Right ventricle myocardium superior (tissue), 1 donor: ENCODE measurements at places on chromosomes 16 and 17. TPM values are rescaled to one million over a fixed set of nuclear protein-coding genes. Genes with fewer than 3 reads are reported as not detected.

The RNF222 gene
- not detected for total RNA-seq

The TEX14 gene
- 0.13 TPM for total RNA-seq

The NPIPA7 gene
- total RNA-seq: 3.0 TPM

The HBA2 gene
- total RNA-seq: 64.7 TPM

The RNFT1 gene
- total RNA-seq: 15.9 TPM

The HSF4 gene
- total RNA-seq: 62.9 TPM

The PIRT gene
- not detected for total RNA-seq

The TAT gene
- total RNA-seq: 0.13 TPM

The NOG gene
- total RNA-seq: 0.65 TPM

The APPBP2 gene
- total RNA-seq: 18.3 TPM

The ADORA2B gene
- total RNA-seq: 0.46 TPM

The NOTUM gene
- total RNA-seq: 0.56 TPM

The PRSS21 gene
- total RNA-seq: not detected

The NHLRC4 gene
- total RNA-seq: 0.38 TPM

The CCDC144A gene
- 1.8 TPM for total RNA-seq

The RIPOR1 gene
- 73.7 TPM for total RNA-seq

The TMEM88 gene
- total RNA-seq: 32.4 TPM

The BPTF gene
- 68.7 TPM for total RNA-seq

The MT4 gene
- total RNA-seq: not detected

The P2RX1 gene
- total RNA-seq: 0.08 TPM

The KIF2B gene
- not detected for total RNA-seq

The KREMEN2 gene
- total RNA-seq: not detected

The ABCA10 gene
- 6.9 TPM for total RNA-seq

The PRAC1 gene
- not detected for total RNA-seq

The SLC16A3 gene
- total RNA-seq: 10.0 TPM

The TOX3 gene
- total RNA-seq: not detected

The TMEM101 gene
- total RNA-seq: 21.3 TPM

The ALDH3A1 gene
- 0.27 TPM for total RNA-seq

The GEMIN4 gene
- 12.2 TPM for total RNA-seq

The CHRNE gene
- total RNA-seq: 0.30 TPM

The NFE2L1 gene
- total RNA-seq: 911 TPM

The DPEP1 gene
- total RNA-seq: not detected

The CCDC78 gene
- 0.32 TPM for total RNA-seq

The SSTR5 gene
- 20.8 TPM for total RNA-seq

The MILR1 gene
- total RNA-seq: 2.2 TPM

The CFAP97D1 gene
- total RNA-seq: not detected

The ADAMTS18 gene
- total RNA-seq: not detected

The ZACN gene
- not detected for total RNA-seq

The PMFBP1 gene
- 0.19 TPM for total RNA-seq

The MBTPS1 gene
- 67.3 TPM for total RNA-seq

The CDH11 gene
- 9.7 TPM for total RNA-seq

The PIPOX gene
- total RNA-seq: 1.00 TPM

The CES5A gene
- total RNA-seq: 0.35 TPM

The CCL17 gene
- not detected for total RNA-seq

The C17orf50 gene
- not detected for total RNA-seq

The CD7 gene
- total RNA-seq: 0.75 TPM

The PRSS22 gene
- total RNA-seq: not detected

The GAS2L2 gene
- total RNA-seq: 0.11 TPM
